ENCODE measurements at places on chromosomes 2 and 18. TPM values are rescaled to one million over a fixed set of nuclear protein-coding genes. Genes with fewer than 3 reads are reported as not detected.
A peak's percentile ranks its signal among the peaks of the same experiment; 100 is the strongest.

The SPR gene
- 25.9 TPM for total RNA-seq

The ACVR1 gene
- total RNA-seq, result 30.8 TPM

DNA sequence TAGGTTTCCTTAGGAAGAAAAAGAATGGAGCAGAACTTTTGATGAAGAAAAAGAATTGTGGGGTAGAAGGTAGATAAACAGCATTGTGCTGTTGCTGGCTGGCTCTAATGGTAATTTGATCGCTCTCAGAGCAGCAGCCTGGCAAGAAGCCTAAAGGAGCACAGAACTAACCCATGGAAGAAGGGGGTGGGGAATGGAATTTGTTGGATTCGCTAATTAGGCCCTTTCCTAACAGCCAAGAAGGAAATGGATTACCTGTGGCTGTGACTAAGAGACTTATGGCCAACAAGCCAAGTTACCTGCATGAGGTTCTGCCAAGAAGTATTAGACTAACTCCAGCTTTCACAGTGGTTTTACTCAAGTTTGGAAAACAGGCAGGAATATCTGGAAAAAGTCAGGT is 210.6 kb downstream of the IKZF2 start:
- H3K27me3 ChIP-seq, result no peaks in the 10 kb centered on the region
- H3K27ac ChIP-seq, result no peak overlapping the region
- no peaks in the 10 kb centered on the region for H3K36me3 ChIP-seq
- DNase-seq, result peak; percentile 69

- no peak overlapping the region for H3K4me3 ChIP-seq
- no peak for DNase-seq
- no peak overlapping the region for H3K27ac ChIP-seq
- no peaks in the 10 kb centered on the region for H3K36me3 ChIP-seq
- no peaks in the 10 kb centered on the region for H3K4me1 ChIP-seq
These were observed 34.6 kb downstream of the USP40 start for GRCh38 chr2:233531955-233532354.

GRCh38 chr18:78239090-78239457 is 740.5 kb upstream of the SALL3 start:
- no peak overlapping the region for H3K4me3 ChIP-seq
- no peaks in the 10 kb centered on the region for H3K27me3 ChIP-seq
- no peaks in the 10 kb centered on the region for H3K36me3 ChIP-seq
- no peaks in the 10 kb centered on the region for H3K4me1 ChIP-seq
- no peak overlapping the region for H3K27ac ChIP-seq

GRCh38 chr2:122167515-122167914 is 412.1 kb downstream of the TSN start:
- H3K36me3 ChIP-seq, result no peaks in the 10 kb centered on the region
- peak; percentile 44 for DNase-seq
- no peaks in the 10 kb centered on the region for H3K4me1 ChIP-seq

The DQX1 gene
- not detected for total RNA-seq

- H3K4me3 ChIP-seq, result no peak overlapping the region
- H3K4me1 ChIP-seq, result peaks cover 35% of the 10 kb centered on the region
- H3K27me3 ChIP-seq, result no peaks in the 10 kb centered on the region
- no peaks in the 10 kb centered on the region for H3K36me3 ChIP-seq
- peak overlapping the region; percentile 95 for H3K27ac ChIP-seq
- DNase-seq, result peak; percentile 95
These were observed 61.2 kb upstream of the GPC1 start for GRCh38 chr2:240374085-240374907.

GRCh38 chr2:73995810-73996209 is 11.1 kb downstream of the TET3 start:
- H3K4me3 ChIP-seq, result no peak overlapping the region
- H3K36me3 ChIP-seq, result no peaks in the 10 kb centered on the region
- H3K4me1 ChIP-seq, result peaks cover 5% of the 10 kb centered on the region
- no peaks in the 10 kb centered on the region for H3K27me3 ChIP-seq

- H3K4me3 ChIP-seq, result no peak overlapping the region
- no peak overlapping the region for H3K27ac ChIP-seq
- H3K36me3 ChIP-seq, result peaks cover 4% of the 10 kb centered on the region
- H3K27me3 ChIP-seq, result no peaks in the 10 kb centered on the region
- H3K4me1 ChIP-seq, result no peaks in the 10 kb centered on the region
These were observed 134.5 kb downstream of the ZEB2 start for GRCh38 chr2:144385381-144385780.

Measured in fibroblast of lung (primary cell).